A172 (cell line): ENCODE measurements at places on chromosomes 2 and 18. TPM values are rescaled to one million over a fixed set of nuclear protein-coding genes. Genes with fewer than 3 reads are reported as not detected.
A peak's percentile ranks its signal among the peaks of the same experiment; 100 is the strongest.

RGPD4 gene
- not detected in 2 replicates for total RNA-seq

SCYGR7 gene
- total RNA-seq, result not detected in 2 replicates

NTSR2 gene
- total RNA-seq, result not detected in 2 replicates

RESP18 gene
- not detected in 2 replicates for total RNA-seq

GRCh38 chr2:9110893-9111569 is 95.6 kb upstream of the ASAP2 start:
- peak; percentile 40 for DNase-seq

GRCh38 chr2:43088143-43089073 is 138.0 kb downstream of the ZFP36L2 start:
- peak; percentile 32 for DNase-seq

DNA sequence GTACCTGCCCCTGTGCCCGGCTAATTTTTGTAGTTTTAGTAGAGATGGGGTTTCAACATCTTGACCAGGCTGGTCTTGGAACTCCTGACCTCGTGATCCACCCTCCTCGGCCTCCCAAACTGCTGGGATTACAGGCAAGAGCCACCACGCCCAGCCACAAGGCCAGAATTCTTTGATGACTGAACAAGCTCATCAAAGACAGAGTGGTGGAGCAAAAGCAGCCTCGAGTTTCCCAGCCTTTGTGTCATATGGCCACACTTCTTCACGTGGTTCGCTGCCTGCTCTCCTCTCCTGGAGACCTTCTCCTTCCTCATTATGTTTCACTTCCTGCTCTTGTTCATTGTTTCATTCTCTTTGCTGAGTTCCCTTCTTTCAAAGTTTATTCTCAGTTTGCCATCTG is 9.9 kb upstream of the NPC1 start:
- no peak for DNase-seq

- no peak for DNase-seq
Measured at GRCh38 chr2:207236156-207236935, 70.6 kb upstream of the KLF7 start.

DNA sequence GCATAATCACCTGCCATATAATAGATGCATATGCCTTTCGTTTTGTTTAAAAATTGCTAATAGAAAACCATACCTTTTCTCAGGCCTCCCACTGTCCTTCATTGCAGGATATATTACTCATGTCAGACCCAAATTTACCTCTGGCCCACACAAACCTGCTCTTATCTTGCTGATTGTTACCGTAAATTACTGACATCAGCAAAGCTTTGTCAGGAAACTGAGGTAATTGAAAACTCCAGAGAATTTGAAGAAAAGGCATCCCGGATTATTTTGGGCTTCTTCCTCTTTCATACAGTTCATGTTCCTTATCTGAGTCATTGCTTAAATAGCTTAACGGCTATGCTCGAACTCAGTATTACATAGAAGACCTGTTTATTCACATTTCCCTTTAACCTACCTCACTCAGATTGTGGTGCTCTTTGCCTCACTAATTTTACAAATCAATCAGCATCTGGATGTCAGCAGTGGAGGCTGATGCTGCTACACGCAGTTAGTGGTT is 145.7 kb downstream of the ZEB2 start:
- DNase-seq, result no peak

GRCh38 chr2:172856606-172857005 is 121.0 kb downstream of the RAPGEF4 start:
- no peak for DNase-seq
